HepG2 (cell line): ENCODE measurements at places on chromosomes 2 and 18. TPM values are rescaled to one million over a fixed set of nuclear protein-coding genes. Genes with fewer than 3 reads are reported as not detected.

GRCh38 chr2:171522788-171523087, 464 bp downstream of the CYBRD1 start:
- H3K36me3 ChIP-seq = no peaks in the 10 kb centered on the region
- no peak for DNase-seq
- H3K27ac ChIP-seq = no peak overlapping the region
- H3K27me3 ChIP-seq = peaks cover 7% of the 10 kb centered on the region; the same call in 1 of the 2 replicates
- H3K4me3 ChIP-seq = peak overlapping the region; percentile 72

- peaks cover 6% of the 10 kb centered on the region for H3K36me3 ChIP-seq
- no peak overlapping the region for H3K4me3 ChIP-seq
- no peak for DNase-seq
- H3K27ac ChIP-seq = no peak overlapping the region
These were observed 6.2 kb downstream of the ASAP2 start for GRCh38 chr2:9212661-9213411.

- no peak overlapping the region for H3K27ac ChIP-seq
- H3K27me3 ChIP-seq = no peaks in the 10 kb centered on the region
These were observed 75.2 kb downstream of the DPP4 start for GRCh38 chr2:161998857-161999256.

- peak; percentile 52 for DNase-seq
- no peak overlapping the region for H3K4me3 ChIP-seq
- H3K4me1 ChIP-seq = peaks cover 17% of the 10 kb centered on the region
- no peak overlapping the region for H3K27ac ChIP-seq
- H3K36me3 ChIP-seq = no peaks in the 10 kb centered on the region
- H3K27me3 ChIP-seq = no peaks in the 10 kb centered on the region
These were observed 18.8 kb upstream of the FN1 start for GRCh38 chr2:215454519-215455246.

DNA sequence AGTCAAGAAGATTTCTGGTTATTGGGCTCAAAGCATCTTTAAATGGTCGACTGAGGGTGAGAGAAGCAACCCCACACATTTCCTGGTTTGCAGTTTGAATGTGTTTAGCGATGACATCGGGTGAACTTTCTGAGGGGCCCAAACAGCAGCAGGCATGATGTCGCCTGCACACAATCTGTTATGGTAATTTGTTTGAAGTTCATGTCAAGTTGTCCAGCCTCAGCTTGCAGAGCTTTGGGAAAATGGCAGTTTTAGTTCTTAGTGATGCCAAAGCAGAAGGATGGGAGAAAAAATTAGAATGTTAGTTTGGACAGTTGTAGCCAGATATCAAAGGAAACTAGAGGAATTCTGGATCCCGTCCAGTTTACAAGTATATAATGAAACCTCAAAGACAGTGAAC, 284.6 kb downstream of the MBD5 start:
- H3K36me3 ChIP-seq = no peaks in the 10 kb centered on the region

GRCh38 chr2:80168801-80169200, 135.8 kb downstream of the LRRTM1 start:
- H3K27ac ChIP-seq = no peak overlapping the region
- DNase-seq = no peak
- no peaks in the 10 kb centered on the region for H3K36me3 ChIP-seq
- no peaks in the 10 kb centered on the region for H3K27me3 ChIP-seq
- H3K4me1 ChIP-seq = peaks cover 7% of the 10 kb centered on the region; the same call in 1 of the 2 replicates

Gene C2orf78
- not detected in 2 replicates for total RNA-seq

Gene ATP5F1A
- total RNA-seq = 922 and 1,311 TPM in 2 replicates

Gene DSC2
- total RNA-seq = 19.6 and 24.9 TPM in 2 replicates
